Myometrial cell (primary cell): ENCODE measurements at places on chromosomes 12 and 14. TPM values are rescaled to one million over a fixed set of nuclear protein-coding genes. Genes with fewer than 3 reads are reported as not detected.

Gene RFLNA
- total RNA-seq: 0.18 TPM in 1 of 2 replicates, not detected in the other

Gene FBLN5
- 145 and 152 TPM in 2 replicates for total RNA-seq

Gene CLEC4E
- total RNA-seq: not detected in 2 replicates

Gene RD3L
- not detected in 2 replicates for total RNA-seq

Gene DPY19L2
- 1.4 and 7.6 TPM in 2 replicates for total RNA-seq

Gene SLC4A8
- total RNA-seq: 2.0 and 8.3 TPM in 2 replicates

Gene CLEC1A
- not detected in 2 replicates for total RNA-seq

Gene ADGRD1
- not detected in 2 replicates for total RNA-seq

Gene HCAR2
- total RNA-seq: not detected in 2 replicates

Gene SCARB1
- total RNA-seq: 52.6 and 66.6 TPM in 2 replicates

Gene PTGER2
- 63.4 and 87.1 TPM in 2 replicates for total RNA-seq

Gene KLRC4
- not detected in 2 replicates for total RNA-seq

Gene BICDL1
- not detected in 2 replicates for total RNA-seq

Gene ANO4
- 24.8 and 25.9 TPM in 2 replicates for total RNA-seq

Gene SMCO2
- not detected in 2 replicates for total RNA-seq

Gene CPNE6
- not detected in 2 replicates for total RNA-seq

Gene GLI1
- 1.4 and 3.7 TPM in 2 replicates for total RNA-seq

Gene FOXA1
- not detected in 2 replicates for total RNA-seq

Gene MSI1
- not detected in 2 replicates for total RNA-seq

Gene OR4L1
- total RNA-seq: not detected in 2 replicates

Gene NFE2
- total RNA-seq: 0.35 TPM in 1 of 2 replicates, not detected in the other

Gene ABCC9
- 2.1 and 6.1 TPM in 2 replicates for total RNA-seq

Gene SPIC
- total RNA-seq: not detected in 2 replicates

Gene RAD51AP1
- total RNA-seq: 12.7 and 15.1 TPM in 2 replicates

Gene NAV3
- 29.4 and 49.3 TPM in 2 replicates for total RNA-seq

Gene PCED1B
- total RNA-seq: 0.29 and 0.89 TPM in 2 replicates

Gene IL23A
- not detected in 2 replicates for total RNA-seq

Gene PMEL
- total RNA-seq: 0.58 and 0.71 TPM in 2 replicates

Gene JAG2
- 0.53 and 0.58 TPM in 2 replicates for total RNA-seq

Gene CMKLR1
- total RNA-seq: not detected in 2 replicates

Gene MYF5
- total RNA-seq: not detected in 2 replicates

Gene P2RX7
- 1.6 and 4.6 TPM in 2 replicates for total RNA-seq

Gene PZP
- not detected in 2 replicates for total RNA-seq

Gene PRORP
- total RNA-seq: 25.1 and 30.3 TPM in 2 replicates

Gene TPPP2
- total RNA-seq: not detected in 2 replicates

Gene KRT6B
- not detected in 2 replicates for total RNA-seq

Gene PPP4R4
- total RNA-seq: under 0.01 TPM in 1 of 2 replicates, not detected in the other

Gene RAB15
- 3.2 and 3.7 TPM in 2 replicates for total RNA-seq

Gene GMFB
- total RNA-seq: 55.9 and 85.4 TPM in 2 replicates

Gene TOMM20L
- total RNA-seq: not detected in 2 replicates

Gene NUP37
- 70.3 and 78.2 TPM in 2 replicates for total RNA-seq

Gene IL31
- total RNA-seq: not detected in 2 replicates

Gene IKZF4
- total RNA-seq: 0.89 and 2.6 TPM in 2 replicates

Gene ADAMTS20
- total RNA-seq: not detected in 2 replicates
